ENCODE measurements at places on chromosomes 4 and X.

GRCh38 chrX:9379697-9380551, 84.9 kb upstream of the TBL1X start:
- no peak for DNase-seq

GRCh38 chrX:155028877-155029291, 2.2 kb downstream of the FUNDC2 start:
- DNase-seq = no peak

- no peak for DNase-seq
Observed at GRCh38 chrX:144566592-144566991, 680.7 kb upstream of the SPANXN1 start.

GRCh38 chr4:40649321-40649720, 19.7 kb upstream of the RBM47 start:
- no peak for DNase-seq

GRCh38 chr4:45453258-45453853, 670.5 kb downstream of the GABRG1 start:
- DNase-seq = no peak

GRCh38 chrX:32877592-32877991, 333.8 kb downstream of the DMD start:
- no peak for DNase-seq

GRCh38 chrX:7420717-7421116, 272.8 kb upstream of the PUDP start:
- DNase-seq = no peak

DNA sequence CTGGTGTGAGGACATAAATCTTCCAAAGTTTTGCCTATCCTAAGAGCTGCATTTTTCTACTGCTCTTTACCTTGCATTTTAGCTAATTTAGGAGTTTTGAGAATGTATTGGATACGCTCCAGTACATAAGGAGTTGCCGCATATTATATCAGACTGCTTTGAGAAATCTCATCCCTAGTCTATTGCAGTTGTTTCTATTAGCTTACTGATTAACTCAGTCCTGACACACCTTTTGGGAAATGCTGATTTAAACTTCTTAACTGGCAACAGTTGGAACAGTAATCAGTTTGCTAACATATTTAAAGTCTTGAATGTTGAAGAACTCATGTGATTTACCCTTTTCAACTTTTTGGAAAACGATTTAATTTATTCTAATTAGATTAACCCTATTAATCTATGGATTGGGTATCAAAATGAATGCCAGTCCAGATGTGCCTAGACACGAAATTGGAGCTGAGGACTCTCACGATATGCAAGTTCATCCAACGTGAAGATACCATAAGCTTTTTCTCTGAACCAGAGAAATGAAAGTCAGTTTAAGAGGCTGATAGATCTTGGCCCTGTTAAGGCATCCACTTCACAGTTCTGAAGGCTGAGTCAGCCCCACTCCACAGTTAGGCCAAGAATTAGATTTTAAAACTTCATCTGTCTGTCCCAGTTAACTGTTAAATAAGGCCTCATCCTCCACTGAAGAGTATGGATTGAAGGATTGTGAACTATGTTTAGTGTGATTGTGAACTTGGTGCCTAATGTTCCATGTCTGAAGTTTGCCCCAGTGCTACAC, 90.0 kb downstream of the MAOA start:
- DNase-seq = no peak
